Psoas muscle (tissue), 8 donors: ENCODE measurements at places on chromosomes 16 and 17.

DNA sequence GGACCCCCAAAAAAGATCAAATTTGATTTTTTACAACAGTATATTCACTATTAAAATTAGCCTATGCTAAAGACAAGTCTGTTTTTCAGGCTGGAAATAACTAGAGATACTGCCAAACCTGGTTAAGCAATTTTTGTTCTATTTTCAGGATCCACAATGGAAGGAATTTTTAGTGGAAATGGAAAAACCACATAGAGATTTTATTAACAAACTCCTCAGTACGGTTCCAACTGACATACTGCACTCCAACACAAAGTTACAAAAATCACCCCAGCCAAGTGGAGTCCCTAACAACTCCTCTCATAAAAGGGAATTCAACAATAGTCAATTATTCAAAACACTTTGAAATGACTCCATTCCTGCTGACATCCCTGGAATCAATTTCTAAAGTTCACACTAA lies 101.6 kb upstream of the TOB1 start:
- no peak overlapping the region for H3K4me3 ChIP-seq
- H3K4me1 ChIP-seq = peaks cover 4% of the 10 kb centered on the region
- peak overlapping the region; percentile 2 for H3K27ac ChIP-seq
- no peaks in the 10 kb centered on the region for H3K27me3 ChIP-seq
- H3K36me3 ChIP-seq = peaks cover 76% of the 10 kb centered on the region

- H3K27ac ChIP-seq = peak overlapping the region; percentile 85
- DNase-seq = peak; percentile 29
- no peaks in the 10 kb centered on the region for H3K27me3 ChIP-seq
- peaks cover 17% of the 10 kb centered on the region for H3K4me1 ChIP-seq
- peaks cover 20% of the 10 kb centered on the region for H3K36me3 ChIP-seq
These were observed 604 bp upstream of the ZC3H18 start for GRCh38 chr16:88569614-88569984.

GRCh38 chr17:41678411-41678906 lies 10.2 kb upstream of the EIF1 start:
- DNase-seq = peak; percentile 18
- no peaks in the 10 kb centered on the region for H3K27me3 ChIP-seq
- peak overlapping the region; percentile 40 for H3K4me3 ChIP-seq
- no peaks in the 10 kb centered on the region for H3K4me1 ChIP-seq
- peak overlapping the region; percentile 61 for H3K27ac ChIP-seq
- no peaks in the 10 kb centered on the region for H3K36me3 ChIP-seq

DNA sequence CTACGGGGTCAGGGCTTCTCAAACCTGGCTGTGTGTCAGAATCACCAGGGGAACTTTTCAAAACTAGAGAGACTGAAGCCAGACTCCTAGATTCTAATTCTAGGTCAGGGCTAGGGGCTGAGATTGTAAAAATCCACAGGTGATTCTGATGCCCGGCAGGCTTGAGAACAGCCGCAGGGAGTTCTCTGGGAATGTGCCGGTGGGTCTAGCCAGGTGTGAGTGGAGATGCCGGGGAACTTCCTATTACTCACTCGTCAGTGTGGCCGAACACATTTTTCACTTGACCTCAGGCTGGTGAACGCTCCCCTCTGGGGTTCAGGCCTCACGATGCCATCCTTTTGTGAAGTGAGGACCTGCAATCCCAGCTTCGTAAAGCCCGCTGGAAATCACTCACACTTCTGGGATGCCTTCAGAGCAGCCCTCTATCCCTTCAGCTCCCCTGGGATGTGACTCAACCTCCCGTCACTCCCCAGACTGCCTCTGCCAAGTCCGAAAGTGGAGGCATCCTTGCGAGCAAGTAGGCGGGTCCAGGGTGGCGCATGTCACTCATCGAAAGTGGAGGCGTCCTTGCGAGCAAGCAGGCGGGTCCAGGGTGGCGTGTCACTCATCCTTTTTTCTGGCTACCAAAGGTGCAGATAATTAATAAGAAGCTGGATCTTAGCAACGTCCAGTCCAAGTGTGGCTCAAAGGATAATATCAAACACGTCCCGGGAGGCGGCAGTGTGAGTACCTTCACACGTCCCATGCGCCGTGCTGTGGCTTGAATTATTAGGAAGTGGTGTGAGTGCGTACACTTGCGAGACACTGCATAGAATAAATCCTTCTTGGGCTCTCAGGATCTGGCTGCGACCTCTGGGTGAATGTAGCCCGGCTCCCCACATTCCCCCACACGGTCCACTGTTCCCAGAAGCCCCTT lies 10.9 kb downstream of the STH start:
- peak; percentile 71 for DNase-seq
- no peaks in the 10 kb centered on the region for H3K27me3 ChIP-seq
- no peak overlapping the region for H3K4me3 ChIP-seq
- H3K36me3 ChIP-seq = peaks cover 46% of the 10 kb centered on the region

DNA sequence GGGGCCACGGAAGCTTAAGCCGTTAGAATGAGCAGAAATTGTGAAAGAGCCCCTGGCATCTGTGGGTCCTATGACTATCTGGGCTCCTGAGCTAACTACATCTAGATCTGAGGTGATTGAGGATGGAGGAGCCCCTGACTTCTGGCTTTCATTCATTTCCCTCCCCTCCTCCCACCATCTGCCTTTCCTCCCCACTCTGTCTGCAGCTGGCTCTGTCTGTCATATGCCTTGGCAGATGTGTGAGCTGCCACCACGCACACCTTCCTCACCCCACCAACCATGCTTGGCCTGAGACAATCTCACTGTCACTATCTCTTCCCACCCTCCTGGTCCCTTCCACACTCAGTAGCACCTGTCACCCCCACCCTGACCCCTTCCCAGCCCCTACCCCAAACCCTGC lies 5.1 kb downstream of the CD300E start:
- no peaks in the 10 kb centered on the region for H3K36me3 ChIP-seq
- H3K27ac ChIP-seq = no peak overlapping the region
- DNase-seq = no peak
- no peaks in the 10 kb centered on the region for H3K4me1 ChIP-seq

DNA sequence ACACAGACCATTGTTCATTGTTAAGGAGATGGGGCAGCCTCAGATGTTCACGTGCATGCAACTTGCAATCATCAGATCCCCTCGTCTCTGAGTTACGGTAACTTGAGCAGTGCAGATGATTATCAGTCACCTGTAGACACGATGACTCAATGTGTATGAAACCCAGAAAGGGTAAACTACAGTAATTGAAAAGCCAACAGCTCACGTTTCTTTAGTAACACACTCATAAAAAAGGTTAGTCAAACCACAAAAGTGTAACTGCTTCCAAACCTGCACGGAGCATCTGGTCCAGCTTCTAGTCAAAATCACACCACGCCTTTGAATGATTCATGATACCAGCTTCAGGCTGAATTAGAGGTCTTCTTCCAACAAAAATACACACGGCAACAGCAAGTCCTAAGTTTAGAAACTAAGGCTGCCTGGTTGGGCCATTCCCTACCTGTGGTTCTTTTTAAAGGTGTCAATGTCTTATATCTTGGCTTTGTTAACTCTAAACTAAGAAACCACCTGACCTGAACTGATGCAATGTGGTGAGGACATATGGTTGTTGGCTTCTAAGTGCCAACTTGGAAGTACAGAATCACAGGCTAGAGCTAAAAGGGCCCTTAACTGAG lies 32.3 kb downstream of the GRB7 start:
- no peaks in the 10 kb centered on the region for H3K4me1 ChIP-seq
- no peak for DNase-seq
- H3K27ac ChIP-seq = no peak overlapping the region
- H3K27me3 ChIP-seq = no peaks in the 10 kb centered on the region
- no peaks in the 10 kb centered on the region for H3K36me3 ChIP-seq

DNA sequence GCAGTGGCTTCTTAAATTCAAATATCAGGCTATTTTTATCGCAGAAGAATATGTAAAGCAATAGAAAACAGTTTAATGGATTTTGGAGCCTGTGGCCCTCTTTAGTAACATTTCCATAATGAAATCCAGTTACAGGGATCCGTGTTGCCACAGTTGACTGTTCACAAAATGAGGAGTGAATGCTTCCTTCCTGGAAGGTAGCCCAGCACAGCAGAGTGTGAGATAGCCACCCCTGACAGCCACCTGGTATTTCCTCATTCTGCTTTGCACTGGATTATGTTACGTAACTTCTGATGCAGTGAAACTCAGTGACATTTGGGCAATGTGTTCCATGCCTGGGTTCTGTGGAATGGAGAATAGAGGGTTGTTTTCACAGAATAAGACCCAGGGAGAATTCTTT lies 517.2 kb downstream of the RBFOX1 start:
- H3K27me3 ChIP-seq = peaks cover 3% of the 10 kb centered on the region
- no peaks in the 10 kb centered on the region for H3K4me1 ChIP-seq
- no peak overlapping the region for H3K4me3 ChIP-seq
- H3K36me3 ChIP-seq = no peaks in the 10 kb centered on the region
- no peak overlapping the region for H3K27ac ChIP-seq

GRCh38 chr17:40290629-40291280 lies 3.1 kb downstream of the CDC6 start:
- DNase-seq = no peak
- no peaks in the 10 kb centered on the region for H3K27me3 ChIP-seq
- H3K4me3 ChIP-seq = no peak overlapping the region
- no peak overlapping the region for H3K27ac ChIP-seq
- no peaks in the 10 kb centered on the region for H3K36me3 ChIP-seq

GRCh38 chr17:78174346-78174869 lies 6.0 kb downstream of the SYNGR2 start:
- H3K4me3 ChIP-seq = peak overlapping the region; percentile 49
- H3K27me3 ChIP-seq = no peaks in the 10 kb centered on the region
- DNase-seq = peak; percentile 89
- peaks cover 72% of the 10 kb centered on the region for H3K4me1 ChIP-seq
- H3K36me3 ChIP-seq = no peaks in the 10 kb centered on the region
- peak overlapping the region; percentile 98 for H3K27ac ChIP-seq

- peak overlapping the region; percentile 61 for H3K27ac ChIP-seq
- H3K36me3 ChIP-seq = no peaks in the 10 kb centered on the region
These were observed 1.1 kb downstream of the CREBBP start for GRCh38 chr16:3879258-3879886.

DNA sequence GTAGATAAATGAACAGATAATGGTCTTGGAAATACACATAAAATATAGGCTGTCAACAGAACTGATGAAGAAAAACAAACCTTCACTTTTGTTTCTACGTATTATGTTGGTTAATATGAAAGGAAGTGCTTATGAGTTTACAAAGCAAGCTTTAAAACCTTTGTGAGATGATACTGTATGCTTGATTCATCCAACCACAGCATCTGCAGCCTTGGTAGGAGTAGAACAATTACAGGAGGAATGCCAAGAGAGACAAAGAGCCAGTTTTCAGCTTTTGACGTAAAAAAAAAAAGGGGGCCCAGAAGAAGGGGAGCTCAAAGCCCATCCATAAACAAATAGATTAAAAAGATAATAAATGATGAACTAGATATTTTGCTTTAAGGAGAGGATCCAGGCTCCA lies 13.3 kb downstream of the FAM20A start:
- H3K36me3 ChIP-seq = no peaks in the 10 kb centered on the region
- no peaks in the 10 kb centered on the region for H3K4me1 ChIP-seq
- no peaks in the 10 kb centered on the region for H3K27me3 ChIP-seq
- no peak overlapping the region for H3K27ac ChIP-seq
- no peak for DNase-seq
- H3K4me3 ChIP-seq = no peak overlapping the region

DNA sequence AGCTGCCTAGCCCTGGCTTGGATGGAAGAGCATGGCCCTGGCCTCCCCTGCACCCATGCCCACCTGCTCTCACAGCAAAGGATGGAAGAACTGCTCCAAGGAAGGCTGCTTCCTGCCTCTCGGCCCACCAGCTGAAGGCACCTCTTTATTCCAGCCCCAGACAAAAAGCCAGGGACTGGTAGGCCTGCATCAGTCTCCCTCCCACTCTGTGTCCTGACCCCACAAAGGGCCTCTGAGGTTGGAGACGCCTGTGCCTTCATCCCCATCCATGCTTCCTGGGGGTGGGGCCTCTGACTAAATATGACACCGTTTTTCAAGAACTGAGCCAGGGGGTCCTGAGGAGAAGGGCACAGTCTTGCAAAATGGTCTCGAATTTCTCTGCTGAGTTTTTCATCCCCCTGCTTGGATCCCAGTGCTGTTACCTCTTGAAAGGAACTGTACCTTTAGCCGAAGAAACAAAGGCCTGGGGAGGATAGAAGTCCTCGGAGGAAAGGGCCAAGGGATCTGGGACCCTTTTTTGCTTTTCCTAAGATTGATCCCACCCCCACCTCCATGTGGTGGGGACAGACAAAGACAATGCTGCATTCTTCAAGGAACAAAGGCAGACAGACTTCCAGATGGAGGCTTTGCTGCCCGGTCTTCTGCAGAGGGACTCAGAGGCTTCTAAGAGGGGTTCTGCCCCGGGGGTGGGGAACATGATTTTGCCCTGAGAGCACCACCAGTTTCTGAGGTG lies 5.2 kb downstream of the C17orf50 start:
- peaks cover 6% of the 10 kb centered on the region for H3K4me1 ChIP-seq
- no peaks in the 10 kb centered on the region for H3K36me3 ChIP-seq
- no peak overlapping the region for H3K27ac ChIP-seq
- H3K27me3 ChIP-seq = no peaks in the 10 kb centered on the region
- no peak overlapping the region for H3K4me3 ChIP-seq

DNA sequence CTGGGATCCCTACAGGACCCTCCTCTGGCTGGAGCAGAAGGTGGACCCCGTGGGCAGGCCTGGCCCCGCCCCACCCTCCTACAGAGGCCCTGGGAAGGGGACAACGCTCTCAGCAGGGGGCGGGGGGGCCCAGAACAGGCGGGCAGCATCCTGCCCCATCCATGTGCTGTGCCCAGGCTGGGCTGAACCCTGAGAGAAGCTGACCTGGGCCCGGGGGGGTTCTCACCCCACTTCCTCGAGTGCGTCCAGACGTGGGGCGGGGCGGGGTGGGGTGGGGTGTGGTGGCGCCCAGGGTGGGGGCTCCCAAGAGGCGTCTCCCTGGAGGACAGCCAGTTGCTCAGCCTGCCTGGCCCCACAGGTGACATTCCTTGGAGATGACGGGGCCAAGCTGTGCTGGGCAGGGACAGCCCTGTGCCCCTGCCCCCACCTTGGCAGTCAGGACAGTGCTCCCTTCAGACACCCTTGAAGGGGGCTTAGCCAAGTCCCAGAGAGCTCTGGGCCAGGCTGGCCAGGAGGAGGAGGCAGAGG lies 390 bp upstream of the UNC13D start:
- H3K27ac ChIP-seq = peak overlapping the region; percentile 95
- peaks cover 15% of the 10 kb centered on the region for H3K36me3 ChIP-seq
- no peaks in the 10 kb centered on the region for H3K27me3 ChIP-seq
- H3K4me1 ChIP-seq = peaks cover 38% of the 10 kb centered on the region

DNA sequence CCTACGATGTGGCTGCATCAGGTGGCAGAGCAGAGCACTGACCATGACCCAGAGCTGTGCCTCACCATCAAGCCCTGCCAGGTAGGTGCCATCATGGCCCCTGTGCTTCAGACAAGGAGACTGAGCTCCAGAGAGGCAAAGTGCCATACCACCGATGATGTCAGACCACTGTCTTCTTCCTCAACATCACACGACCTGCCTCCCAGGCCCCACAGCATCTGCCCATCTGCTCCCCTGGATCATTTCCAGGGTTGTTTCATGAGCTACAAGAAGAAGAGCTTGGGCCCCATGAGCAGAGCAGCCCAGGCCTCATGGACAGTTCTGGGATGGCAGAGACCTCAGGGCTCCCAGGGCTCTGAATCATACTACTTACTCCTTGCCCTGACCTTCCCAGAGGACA lies 9.9 kb downstream of the XYLT1 start:
- no peaks in the 10 kb centered on the region for H3K27me3 ChIP-seq
- H3K27ac ChIP-seq = no peak overlapping the region
- no peak overlapping the region for H3K4me3 ChIP-seq
- no peaks in the 10 kb centered on the region for H3K36me3 ChIP-seq
- DNase-seq = no peak
